ENCODE measurements at places on chromosomes 2 and 18. TPM values are rescaled to one million over a fixed set of nuclear protein-coding genes. Genes with fewer than 3 reads are reported as not detected.

Gene SLC23A3
- total RNA-seq, result 5.2 TPM

Gene FAM124B
- total RNA-seq, result not detected

Gene RNU2-63P
- total RNA-seq, result 4.7 TPM

Gene AKAIN1
- total RNA-seq, result not detected

Gene DPYSL5
- total RNA-seq, result not detected

Gene HOXD1
- not detected for total RNA-seq

Gene CCDC148
- 2.2 TPM for total RNA-seq

DNA sequence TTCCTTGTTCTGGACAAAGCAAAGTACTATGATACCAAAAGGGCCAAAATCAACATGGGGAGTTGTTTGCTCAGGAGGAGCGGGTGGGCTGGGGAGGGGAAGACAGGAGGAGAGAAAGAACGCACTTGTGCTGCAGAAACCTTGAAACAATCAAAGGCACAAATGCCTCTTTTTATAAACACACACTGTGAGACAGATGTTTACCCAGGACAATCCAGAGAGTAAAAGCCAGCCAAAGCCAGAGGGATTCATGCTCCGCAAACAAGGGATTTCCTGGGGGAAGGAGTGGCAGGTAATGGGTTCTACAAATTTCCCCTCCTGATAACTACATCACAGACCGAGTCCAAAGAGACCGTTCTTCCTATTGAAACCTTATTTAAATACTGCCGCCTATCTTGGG is 323.5 kb upstream of the SKOR2 start:
- H3K27ac ChIP-seq, result no peak overlapping the region
- no peaks in the 10 kb centered on the region for H3K27me3 ChIP-seq
- no peaks in the 10 kb centered on the region for H3K36me3 ChIP-seq
- no peak for DNase-seq

DNA sequence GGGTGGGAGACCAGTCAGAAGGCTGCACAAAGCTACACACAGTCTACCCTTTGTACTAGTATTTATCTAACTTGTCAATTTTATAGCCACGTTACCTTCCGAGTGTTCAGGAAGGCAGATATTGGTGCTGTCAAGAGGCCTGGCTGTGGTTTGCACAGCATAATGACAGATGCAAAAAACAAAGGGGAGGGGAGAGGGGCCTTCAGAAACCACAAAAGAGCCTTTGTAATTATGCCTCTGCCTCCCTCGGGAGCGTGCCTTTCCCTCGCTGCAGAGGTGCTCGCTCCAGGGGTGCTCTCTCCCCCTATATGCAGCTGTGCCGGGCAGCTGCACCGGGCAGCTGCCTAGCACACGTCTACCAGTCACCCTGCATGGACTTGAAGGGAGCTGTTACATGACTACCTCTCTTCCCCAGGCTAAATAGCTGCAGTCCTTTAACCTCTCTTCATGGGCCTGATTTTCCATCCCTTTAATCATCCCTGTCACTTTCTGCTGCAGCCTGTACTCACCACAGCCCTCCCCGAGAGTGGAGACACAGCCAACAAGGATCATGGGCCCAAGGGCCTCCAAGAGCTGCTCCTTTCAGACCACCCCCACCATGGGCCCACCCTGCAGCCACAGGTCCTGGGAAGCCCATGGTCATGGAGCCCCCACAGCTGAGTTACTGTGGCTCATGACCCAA is 168.4 kb upstream of the PKDCC start:
- H3K4me1 ChIP-seq, result peaks cover 4% of the 10 kb centered on the region
- H3K27ac ChIP-seq, result no peak overlapping the region
- H3K27me3 ChIP-seq, result no peaks in the 10 kb centered on the region
- no peak overlapping the region for H3K4me3 ChIP-seq

GRCh38 chr2:102271844-102272243 is 39.5 kb upstream of the IL1RL1 start:
- no peaks in the 10 kb centered on the region for H3K36me3 ChIP-seq
- H3K4me3 ChIP-seq, result no peak overlapping the region
- H3K27me3 ChIP-seq, result peaks cover 41% of the 10 kb centered on the region
- H3K4me1 ChIP-seq, result no peaks in the 10 kb centered on the region
- H3K27ac ChIP-seq, result no peak overlapping the region
- DNase-seq, result no peak

GRCh38 chr2:239013678-239013976 is 165.7 kb downstream of the TWIST2 start:
- H3K4me1 ChIP-seq, result no peaks in the 10 kb centered on the region
- H3K4me3 ChIP-seq, result no peak overlapping the region
- peaks cover 19% of the 10 kb centered on the region for H3K27me3 ChIP-seq
- no peaks in the 10 kb centered on the region for H3K36me3 ChIP-seq
- no peak for DNase-seq

DNA sequence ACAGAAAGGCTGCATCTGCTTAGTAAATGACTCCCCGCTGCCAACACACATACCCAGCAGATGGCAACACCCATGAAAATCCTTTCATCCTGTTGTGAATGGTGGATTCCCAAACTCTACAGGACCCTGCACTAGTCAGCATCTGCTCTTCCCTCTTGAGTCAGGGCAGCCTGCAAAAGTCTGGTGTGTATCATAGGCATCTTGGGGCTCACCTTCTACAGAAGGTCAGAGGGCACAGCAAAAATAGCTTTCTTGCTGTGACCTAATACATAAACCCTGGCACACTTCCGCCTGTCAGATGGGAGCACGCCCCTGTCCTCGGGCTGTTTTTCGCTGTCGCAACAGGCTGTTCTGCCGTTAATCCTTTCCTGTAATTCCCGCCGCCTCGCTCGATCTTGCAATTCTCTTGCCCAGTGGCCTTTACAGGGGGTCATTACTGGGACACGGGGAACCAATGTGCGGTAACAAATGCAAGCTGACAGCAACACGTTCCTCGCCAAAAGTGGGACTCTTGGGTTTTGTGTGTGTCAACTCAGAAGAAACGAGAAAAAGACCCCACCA is 19.9 kb upstream of the SCYGR1 start:
- H3K27me3 ChIP-seq, result no peaks in the 10 kb centered on the region
- no peak for DNase-seq
- no peaks in the 10 kb centered on the region for H3K36me3 ChIP-seq
- peak overlapping the region; percentile 86 for H3K27ac ChIP-seq
- peaks cover 26% of the 10 kb centered on the region for H3K4me1 ChIP-seq

DNA sequence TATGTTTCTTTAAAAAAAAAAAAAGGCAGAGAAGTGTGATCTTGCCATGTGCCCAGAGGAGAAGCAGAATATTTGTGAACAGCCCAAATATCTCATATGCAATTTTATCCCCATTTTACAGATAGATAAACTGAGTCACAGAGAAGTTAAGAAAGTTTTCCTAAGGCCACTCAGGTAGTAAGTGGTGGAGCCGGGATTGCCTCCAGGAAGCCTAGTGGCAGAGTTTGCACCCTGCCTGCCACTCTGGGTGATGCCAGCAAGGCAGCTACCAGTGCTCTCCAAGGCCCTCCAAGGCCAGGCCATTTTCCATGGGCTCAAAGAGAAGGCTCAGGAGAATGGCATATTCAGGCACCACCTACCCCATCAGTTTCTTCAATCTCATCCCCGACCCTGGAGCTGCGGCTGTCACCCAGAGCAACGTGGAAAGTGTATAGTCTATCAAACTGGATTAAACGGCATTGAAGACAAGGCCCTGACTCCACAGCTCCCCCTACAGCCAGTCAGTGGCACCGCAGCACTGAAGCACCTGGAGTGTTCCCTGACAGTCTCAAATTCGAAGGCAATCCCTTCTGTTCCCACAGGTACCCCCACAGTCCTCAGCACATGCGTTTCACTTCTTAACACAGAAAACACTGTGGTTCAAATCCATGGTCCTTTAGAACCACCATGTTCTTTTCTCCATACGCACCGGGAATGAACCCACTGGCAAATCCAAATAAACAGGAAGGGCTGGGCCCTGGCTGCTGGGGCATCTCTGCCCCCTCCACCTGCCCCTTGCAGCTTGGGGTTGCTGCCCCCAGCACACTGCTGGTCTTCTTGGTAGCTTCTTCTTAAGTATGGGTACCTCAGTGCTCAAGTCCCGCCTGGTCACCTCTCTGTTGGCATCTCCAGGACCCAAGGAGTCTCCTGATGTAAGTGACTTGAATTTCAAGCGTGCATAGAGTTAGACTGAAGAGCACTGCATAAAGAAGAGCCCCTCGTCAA is 175.3 kb downstream of the INHBB start:
- no peak for DNase-seq
- H3K27me3 ChIP-seq, result peaks cover 60% of the 10 kb centered on the region
- H3K27ac ChIP-seq, result no peak overlapping the region
- no peaks in the 10 kb centered on the region for H3K36me3 ChIP-seq

DNA sequence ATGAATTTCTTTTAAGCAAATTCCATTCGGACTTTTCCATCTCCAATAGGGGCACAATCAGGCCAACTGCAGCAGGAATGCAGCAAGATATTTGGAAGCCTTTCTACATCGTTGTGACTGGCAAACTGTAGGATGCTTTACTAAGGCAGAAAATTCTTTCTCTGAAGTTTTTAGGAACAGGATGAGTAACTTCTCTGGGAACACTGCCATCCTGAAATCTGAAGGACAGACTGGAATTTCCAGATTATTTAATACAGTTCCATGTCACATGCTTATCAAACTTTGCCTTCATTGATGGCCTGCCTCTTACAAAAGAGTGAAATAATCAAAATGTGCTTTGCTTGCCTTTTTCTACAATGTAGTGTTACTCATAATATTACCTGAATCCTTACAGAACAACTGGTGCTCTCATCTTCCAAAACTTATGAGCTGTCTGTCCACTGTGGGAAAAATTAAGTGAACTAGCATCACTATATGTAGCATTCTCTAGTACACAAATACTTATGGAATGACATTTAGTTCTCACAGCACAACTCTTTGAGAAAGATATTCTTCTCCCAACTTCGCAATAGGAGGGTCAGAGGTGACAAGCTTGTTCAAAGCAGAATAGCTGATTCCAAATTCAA is 32.0 kb upstream of the MAP2 start:
- DNase-seq, result no peak
- H3K27me3 ChIP-seq, result peaks cover 7% of the 10 kb centered on the region
- H3K4me3 ChIP-seq, result no peak overlapping the region

DNA sequence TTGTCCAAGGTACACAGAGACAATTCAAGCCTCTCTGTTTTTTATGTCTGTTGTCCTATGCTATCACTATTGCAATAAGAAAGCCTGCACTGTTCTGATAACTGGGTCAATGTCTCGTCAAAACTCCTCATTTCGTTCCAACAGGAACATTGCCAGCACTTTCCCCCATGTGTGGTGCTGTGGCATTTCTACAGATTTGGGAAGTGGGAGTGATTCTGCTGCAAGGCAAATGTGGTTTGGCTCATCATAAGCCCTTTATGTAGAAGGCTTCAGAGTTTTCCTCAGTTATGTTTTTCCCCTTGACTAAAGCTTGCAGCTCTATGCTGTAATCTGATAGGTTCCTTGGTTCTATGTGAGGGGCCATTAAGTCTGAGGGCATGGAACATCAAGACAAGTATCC is 324.1 kb upstream of the TCF4 start:
- peaks cover 21% of the 10 kb centered on the region for H3K4me1 ChIP-seq
- H3K27me3 ChIP-seq, result no peaks in the 10 kb centered on the region
- DNase-seq, result no peak
- H3K27ac ChIP-seq, result no peak overlapping the region
- no peaks in the 10 kb centered on the region for H3K36me3 ChIP-seq

DNA sequence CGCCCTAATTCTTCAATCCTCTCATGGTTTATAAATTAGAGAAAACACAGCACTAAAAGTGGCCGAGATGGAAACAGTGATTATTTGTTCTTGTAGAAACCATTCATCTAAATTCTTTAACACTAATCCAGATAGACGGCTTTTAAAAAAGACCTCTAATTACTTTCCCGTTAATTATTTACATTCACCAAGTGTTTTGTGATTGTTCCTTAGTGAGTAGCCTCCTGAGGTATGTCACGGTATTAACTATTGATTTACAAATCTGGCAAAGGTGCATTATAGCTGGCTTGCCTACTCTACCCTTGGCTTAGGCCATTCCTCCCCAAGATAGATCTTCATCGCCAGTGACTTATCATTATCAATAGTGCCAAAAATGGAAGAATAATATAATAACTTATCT is 436.4 kb upstream of the ST6GAL2 start:
- H3K27me3 ChIP-seq, result no peaks in the 10 kb centered on the region
- no peak overlapping the region for H3K27ac ChIP-seq
- H3K4me3 ChIP-seq, result no peak overlapping the region

- peaks cover 23% of the 10 kb centered on the region for H3K27me3 ChIP-seq
- no peaks in the 10 kb centered on the region for H3K36me3 ChIP-seq
- H3K27ac ChIP-seq, result no peak overlapping the region
- no peak for DNase-seq
- peaks cover 9% of the 10 kb centered on the region for H3K4me1 ChIP-seq
Observed at GRCh38 chr18:32081881-32082280, 9.8 kb upstream of the RNF138 start.

GRCh38 chr2:236785611-236786057 is 216.0 kb downstream of the ACKR3 start:
- H3K36me3 ChIP-seq, result peaks cover 3% of the 10 kb centered on the region
- no peak overlapping the region for H3K4me3 ChIP-seq
- H3K27me3 ChIP-seq, result peaks cover 27% of the 10 kb centered on the region
- H3K27ac ChIP-seq, result no peak overlapping the region
- H3K4me1 ChIP-seq, result peaks cover 25% of the 10 kb centered on the region

- H3K27me3 ChIP-seq, result no peaks in the 10 kb centered on the region
- no peak overlapping the region for H3K4me3 ChIP-seq
- peaks cover 11% of the 10 kb centered on the region for H3K36me3 ChIP-seq
- peak overlapping the region; percentile 32 for H3K27ac ChIP-seq
- DNase-seq, result no peak
Observed at GRCh38 chr2:190887089-190887488, 6.5 kb downstream of the GLS start.

DNA sequence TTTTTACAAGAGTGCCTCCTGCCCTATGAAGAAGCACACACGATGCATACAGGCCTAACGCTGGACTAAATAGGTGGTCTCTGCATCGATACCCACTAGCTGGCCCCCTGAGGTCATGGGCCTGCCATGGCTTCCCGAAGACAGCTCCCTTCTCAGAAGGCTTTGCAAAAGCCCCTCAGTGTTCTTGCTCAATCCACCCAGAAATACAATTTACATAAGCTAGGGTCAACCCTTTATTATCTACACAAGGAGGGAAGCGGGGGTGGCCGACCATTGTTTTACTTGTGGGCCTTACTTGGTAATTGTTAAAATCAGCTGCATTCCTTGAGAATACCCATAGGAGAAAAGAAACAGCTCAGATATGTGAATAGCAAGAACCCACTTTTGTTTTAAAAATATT is 28.5 kb downstream of the UXS1 start:
- peaks cover 3% of the 10 kb centered on the region for H3K36me3 ChIP-seq
- no peak for DNase-seq
- H3K4me1 ChIP-seq, result peaks cover 12% of the 10 kb centered on the region

- no peak overlapping the region for H3K4me3 ChIP-seq
- no peaks in the 10 kb centered on the region for H3K36me3 ChIP-seq
- H3K27me3 ChIP-seq, result no peaks in the 10 kb centered on the region
- peaks cover 3% of the 10 kb centered on the region for H3K4me1 ChIP-seq
- peak; percentile 8 for DNase-seq
Observed at GRCh38 chr18:8694891-8695290, 10.5 kb upstream of the MTCL1 start.

Data from osteocyte (in vitro differentiated cells).